ENCODE measurements at places on chromosomes 11 and 22.

GRCh38 chr22:46425016-46425415, 89.5 kb downstream of the TRMU start:
- DNase-seq: peak; percentile 77

GRCh38 chr22:37639070-37639760, at the start of gene SH3BP1:
Gene SH3BP1 (plus strand): TSS chr22:37639669. CDS start chr22:37639788, 119 bp downstream.
- DNase-seq: peak; percentile 71

DNA sequence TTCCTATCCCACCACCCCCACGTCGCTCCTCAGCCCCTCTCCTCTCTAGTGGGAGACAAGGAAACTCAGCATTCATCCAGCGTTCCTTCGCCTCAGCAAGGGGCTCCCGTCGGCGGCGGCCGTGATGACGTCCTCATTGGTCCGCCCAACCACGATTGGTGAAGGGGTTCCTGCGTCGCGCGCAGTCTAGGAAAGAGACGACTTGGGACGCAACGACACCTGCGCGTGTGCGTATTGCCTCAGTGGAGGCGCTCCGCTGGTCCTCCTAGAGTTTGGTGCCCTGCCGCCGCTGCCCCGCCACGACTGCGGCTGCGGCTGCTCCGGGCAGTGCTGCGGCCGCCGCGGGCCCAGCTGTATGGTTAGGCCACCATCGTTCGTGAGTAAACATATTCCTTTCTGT, 56.6 kb downstream of the CCDC81 start:
- DNase-seq: no peak

DNA sequence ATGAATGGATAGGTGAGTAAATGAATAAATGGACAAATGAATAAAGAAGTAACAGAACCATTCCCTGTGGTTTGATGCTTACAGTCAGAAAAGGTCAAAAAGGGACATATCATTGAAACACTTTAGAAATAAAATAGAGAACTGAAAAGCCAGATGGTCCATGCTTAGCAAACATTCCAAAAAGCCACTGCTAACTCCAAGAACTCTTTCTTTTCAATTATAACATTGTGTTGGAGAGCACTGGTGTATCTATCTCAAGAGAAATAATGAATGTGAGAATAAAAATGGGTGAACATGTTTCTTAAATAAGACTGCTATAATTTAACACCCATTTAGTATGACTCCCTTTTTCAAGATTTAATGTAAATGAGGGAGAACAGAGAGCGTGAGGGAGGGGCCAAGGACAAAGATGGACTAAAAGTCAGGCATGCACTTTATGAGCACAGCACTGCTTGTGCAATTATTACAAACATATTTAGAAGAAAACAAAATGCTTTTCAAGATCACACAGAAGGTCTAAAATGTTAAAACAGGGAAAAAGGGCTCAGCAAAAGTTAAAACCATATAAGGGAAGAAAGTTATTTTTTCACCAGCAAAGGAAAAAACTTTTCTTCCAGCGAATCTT, 224.3 kb upstream of the PITPNB start:
- DNase-seq: no peak

- no peak for DNase-seq
These were observed 318.1 kb upstream of the PITPNB start for GRCh38 chr22:28237112-28237511.
